SHP77 treated with DMSO at 0.1 percent for 48 hours (cell line): ENCODE measurements at places on chromosomes 11 and 22.

DNA sequence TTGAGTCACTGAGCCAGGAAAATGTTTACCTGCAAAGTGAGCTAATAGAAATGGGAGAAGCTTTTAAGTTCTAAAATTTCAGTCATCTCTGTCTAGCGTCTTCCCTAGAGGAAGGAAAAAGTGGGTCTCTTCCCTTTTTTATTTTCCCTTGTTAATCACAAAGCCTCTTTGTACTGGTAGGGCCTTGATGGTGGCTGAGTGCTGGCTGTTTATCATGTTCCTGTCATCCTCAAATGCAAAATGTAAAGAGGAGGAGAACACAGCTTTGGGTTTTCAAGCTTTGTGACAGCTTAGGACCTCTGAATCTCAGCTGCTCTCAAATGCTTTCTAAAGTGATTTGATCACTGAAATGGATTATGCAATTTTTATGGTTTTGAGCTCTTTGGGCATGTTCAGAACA is 222.0 kb downstream of the TMEM135 start:
- no peak for DNase-seq

DNA sequence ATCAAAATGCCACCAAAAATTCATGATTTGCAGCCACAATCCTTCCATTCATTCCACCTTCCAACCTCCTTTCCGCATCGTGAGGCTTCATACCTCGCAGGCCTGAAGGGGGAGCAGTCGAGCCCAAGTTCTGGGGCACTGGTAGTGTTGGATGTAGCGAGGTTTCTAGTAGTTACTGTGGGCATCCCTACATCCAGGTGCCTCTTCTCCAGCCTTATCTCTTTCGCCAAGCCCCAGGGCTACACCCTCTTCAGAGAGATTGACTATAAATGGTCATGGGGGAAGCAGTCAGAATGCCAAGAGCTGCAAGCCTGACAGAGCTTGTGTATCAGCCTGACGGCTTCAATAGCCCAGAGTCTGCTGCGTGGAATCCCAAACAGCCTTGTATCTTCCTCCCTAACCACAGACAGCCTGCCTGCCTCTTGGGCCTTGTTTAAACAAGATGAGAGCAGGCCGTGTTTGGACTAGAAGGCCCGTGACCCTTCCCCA is 28.9 kb downstream of the CLMP start:
- no peak for DNase-seq

- no peak for DNase-seq
Observed at GRCh38 chr11:133249065-133249464, 283.2 kb downstream of the OPCML start.

- DNase-seq: peak; percentile 37
Observed at GRCh38 chr22:45262931-45263462, 21.8 kb upstream of the UPK3A start.

- DNase-seq: no peak
Observed at GRCh38 chr11:66121466-66121865, 51.4 kb downstream of the PACS1 start.
